LHCN-M2 (cell line): ENCODE measurements at places on chromosomes 3 and 15. TPM values are rescaled to one million over a fixed set of nuclear protein-coding genes. Genes with fewer than 3 reads are reported as not detected.

Gene DTX3L
- 13.2 and 24.9 TPM in 2 replicates for total RNA-seq

Gene FBXO40
- total RNA-seq, result not detected in 2 replicates

Gene SCAANT1
- not detected in 2 replicates for total RNA-seq

DNA sequence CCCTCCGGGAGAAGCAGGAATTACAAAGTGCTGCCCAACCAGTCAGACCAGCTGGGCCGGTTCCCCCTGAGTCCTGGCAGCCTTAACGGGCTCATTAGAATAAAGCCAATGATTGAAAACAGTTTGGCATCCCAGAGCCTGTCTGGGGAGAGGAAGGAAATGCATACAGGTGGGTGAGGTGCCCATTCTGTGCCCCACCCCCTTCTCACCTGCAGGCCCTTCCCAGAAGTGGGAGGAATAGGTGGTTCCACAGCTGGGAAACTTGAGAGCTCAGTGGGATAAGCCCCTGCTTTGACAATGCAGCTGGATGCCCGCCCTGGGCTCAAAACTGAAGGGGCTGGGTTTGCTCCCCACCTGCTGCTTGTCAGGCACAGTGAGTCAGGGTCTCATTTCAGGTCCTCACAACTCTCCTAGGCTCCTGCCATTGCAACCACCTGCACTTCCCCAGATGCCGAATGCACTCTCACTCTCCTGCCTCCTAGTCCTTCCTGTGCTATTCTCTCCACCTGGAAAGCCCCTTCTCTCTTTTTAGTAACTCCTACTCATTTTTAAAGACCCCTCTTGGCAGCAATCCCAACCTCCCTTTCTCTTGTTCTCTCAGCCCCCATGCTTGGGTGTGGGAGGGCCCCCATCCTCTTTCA is 5.5 kb upstream of the BUB1B start:
- DNase-seq, result no peak

DNA sequence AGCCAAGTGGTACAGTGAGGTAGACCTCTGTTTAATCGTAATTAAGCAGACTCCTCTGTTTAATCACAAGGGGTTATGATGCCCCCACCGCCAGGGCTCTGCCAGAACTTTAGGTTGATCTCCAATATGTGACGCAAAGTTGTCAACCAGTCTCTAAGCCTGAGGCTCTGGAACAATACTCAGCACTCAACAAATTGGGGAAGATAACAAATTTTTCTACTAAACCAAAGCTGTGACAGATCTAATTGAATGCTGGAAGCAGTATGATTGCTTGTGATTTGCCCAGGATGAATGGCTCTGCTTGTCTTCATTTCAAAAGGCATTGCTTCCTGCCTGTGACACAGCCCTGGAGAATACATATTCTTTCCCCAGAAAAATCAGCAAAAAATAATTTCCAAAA is 57.1 kb downstream of the SNTN start:
- no peak for DNase-seq
